ENCODE measurements at places on chromosomes 7 and 10.

- DNase-seq, result no peak
These were observed 108.4 kb upstream of the FAM3C start for GRCh38 chr7:121504482-121504881.

DNA sequence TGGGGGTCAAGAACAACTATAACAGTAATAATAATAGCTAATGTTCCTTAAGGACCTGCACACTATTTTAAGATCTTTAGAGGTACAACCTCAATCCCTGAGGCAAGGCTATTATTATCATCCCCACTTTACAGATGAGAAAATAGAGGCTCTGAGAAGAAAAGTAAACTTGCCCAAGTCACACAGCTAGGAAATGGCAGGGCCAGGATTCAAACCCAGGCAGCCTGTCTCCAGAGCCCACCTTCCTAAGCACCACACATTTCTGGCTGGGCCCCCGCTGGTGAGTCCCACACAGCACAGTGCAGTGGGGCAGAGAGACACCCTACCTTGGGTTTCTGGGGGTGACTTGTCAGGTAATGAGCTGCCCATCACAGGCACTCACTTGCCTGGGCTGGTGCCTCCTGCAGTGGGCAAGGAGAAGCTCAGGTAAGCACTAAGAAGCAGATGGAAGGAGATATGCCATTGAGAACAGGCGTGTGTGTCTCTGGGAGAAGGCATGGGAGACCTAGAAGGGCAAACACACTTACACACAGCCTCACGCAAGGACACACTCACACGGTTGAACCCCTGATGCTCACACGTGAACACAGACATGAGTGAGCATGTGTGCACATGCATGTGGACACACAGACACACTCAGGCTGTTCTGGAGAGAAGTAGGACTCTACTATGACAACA lies 104.4 kb upstream of the ZMIZ1 start:
- DNase-seq, result no peak

DNA sequence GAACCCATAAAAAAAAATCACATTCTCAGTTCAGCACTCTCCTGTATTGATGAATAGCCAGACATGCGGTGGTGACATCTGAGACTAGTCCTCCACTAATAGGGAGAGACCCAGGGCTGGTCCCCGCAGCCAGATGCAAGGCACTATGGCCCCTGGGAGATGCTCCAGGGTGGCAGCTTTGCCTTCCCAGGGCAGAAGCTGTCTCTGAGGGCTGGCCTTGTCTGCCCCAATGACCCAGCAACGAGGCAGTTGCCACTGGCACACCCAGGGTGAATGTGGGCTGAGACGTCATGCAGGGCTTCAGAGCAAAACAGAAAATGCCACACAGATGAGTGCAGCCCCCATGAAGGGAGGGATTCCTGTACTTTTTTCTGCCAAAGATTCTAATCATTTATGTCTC lies 50.1 kb upstream of the GDF10 start:
- no peak for DNase-seq

GRCh38 chr7:44264221-44264931 lies 61.0 kb downstream of the CAMK2B start:
- no peak for DNase-seq

DNA sequence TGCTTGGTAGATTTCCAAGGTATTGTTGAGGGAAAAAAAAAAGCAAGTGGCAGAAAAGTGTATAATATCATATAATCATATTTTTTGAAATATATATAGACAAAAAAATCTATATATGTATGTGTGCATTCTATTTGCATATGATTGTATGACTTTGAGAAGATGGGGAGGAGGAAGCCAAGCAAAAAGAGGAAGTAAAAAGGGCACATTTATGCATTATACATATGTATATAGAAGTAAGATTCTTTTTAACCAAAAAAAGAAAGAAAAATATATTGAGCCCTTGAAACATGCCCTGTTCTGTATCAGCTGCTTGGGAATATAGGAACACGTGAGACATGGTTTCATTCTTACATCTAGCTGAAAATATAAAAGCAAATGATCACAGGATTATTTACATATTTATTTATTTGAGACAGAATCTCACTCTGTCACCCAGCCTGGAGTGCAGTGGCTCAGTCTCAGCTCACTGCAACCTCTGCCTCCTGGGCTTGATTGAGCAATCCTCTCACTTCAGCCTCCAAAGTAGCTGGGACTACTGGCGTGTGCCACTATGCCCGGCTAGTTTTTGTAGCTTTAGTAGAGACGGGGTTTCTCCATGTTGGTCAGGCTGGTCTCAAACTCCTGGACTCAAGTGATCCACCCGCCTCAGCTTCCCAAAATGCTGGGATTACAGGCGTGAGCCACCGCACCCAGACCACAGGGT lies 18.0 kb upstream of the SLF2 start:
- no peak for DNase-seq

DNA sequence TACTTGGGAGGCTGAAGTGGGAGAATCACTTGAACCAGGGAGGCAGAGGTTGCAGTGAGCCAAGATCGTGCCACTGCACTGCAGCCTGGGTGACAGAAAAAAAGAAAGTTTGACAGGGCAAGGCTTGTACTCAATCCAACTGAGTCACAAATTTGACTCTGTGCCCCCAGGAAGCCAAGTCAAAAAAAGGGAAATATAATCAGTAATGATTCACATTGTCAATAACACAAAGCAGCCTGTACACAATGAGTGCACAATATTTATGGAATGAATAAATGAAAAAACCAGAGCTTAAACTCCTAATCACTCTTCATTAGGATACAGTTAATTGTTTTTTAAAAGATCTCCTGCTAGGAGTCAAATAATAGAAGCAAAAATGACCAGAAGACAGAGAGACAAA lies 6.4 kb downstream of the NAPEPLD start:
- DNase-seq, result no peak

GRCh38 chr7:34315032-34315431 lies 343.0 kb upstream of the NPSR1 start:
- DNase-seq, result no peak

DNA sequence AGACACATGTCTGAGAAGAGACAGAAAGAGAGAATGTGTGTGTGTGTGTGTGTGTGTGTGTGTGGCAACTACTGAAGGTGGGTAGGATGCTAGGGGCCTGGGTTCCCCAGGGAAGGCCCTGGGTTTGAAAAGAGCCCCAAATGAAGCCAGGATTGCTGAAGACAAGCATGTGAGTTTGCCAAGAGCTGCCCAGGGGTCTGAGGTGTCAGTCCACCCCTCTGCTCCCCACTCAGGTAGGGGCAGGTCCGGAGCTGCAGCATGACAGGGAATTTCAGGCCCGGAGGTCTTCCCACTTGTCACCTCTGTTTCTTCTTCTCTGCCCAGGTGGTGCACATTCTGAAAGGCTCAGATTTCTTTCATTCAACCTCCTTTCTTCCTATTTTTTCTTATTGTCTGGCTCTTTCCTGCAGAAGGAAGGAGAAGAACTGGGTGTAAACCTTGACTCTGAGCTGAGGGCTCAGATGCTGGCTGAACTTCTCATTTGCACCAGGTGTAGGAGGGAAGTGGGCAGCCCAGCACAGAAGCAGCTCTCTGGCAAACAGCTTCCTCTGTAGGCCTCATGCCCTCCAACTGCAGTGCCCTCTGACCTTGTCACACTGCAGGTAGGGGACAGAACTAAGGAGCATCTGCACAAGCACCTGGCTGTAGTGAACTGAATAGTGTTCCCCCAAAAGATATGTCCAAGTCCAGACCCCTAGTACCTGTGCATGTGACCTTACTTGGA lies 79.6 kb upstream of the LRRC4 start:
- no peak for DNase-seq

DNA sequence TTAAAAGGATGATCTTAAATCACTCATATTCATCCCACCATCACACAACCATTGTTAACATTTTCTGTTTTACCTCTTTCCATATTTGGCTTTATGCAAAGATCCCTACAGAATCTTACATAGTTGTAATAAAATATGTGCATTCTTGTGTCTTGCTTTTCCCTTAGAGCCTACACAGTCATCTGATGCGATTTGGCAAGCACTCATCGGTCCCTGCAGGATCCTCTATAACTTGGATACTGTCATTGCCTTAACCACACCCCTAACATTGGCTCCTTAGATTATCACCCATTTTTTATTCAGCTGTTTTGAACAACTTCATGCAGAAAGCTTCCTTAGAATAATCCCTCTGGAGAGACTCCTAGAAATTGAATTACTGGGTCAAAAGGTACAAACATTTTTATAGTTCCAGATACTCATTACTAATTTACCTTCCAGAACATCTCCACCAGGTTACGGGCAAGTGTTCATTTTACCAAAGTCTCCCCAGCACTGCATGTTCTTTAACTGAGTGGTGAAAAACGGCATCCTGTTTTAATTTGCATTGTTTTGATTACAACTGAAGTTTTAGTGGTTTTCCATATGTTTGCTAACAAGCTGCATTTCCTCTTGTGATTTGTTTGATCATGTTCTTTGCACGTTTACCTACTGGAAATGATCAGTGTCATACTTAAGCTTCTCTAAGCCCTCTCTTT lies 268.3 kb downstream of the GRID1 start:
- DNase-seq, result no peak

GRCh38 chr10:5817322-5818047 lies 4.3 kb upstream of the GDI2 start:
- no peak for DNase-seq

- no peak for DNase-seq
These were observed 9.3 kb downstream of the KCNH2 start for GRCh38 chr7:150968734-150969372.

GRCh38 chr7:12233175-12233574 lies 22.1 kb downstream of the TMEM106B start:
- DNase-seq, result no peak

DNA sequence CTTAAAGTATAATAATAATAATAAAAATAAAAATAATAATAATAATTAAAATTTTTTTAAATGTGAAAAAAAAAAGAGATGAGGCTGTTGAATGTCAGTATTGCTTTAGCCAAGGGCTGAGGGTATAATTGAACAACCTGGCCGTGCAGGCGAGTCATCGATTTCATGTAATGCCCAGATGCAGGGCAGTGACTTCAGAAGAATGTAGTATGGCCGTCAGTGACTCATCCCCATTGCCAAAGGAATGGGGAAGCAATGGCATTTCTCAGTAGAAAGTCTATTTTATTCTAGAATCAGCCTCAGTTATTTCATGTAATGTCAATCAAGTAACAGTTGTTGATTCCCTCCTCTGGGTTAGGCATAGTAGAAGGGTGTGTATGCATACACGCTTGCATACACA lies 516.4 kb downstream of the GLRX3 start:
- DNase-seq, result no peak

- DNase-seq, result no peak
These were observed 830.4 kb upstream of the COBL start for GRCh38 chr7:52146871-52147634.

- DNase-seq, result no peak
These were observed 122.5 kb downstream of the FAM53B start for GRCh38 chr10:124621637-124622036.

DNA sequence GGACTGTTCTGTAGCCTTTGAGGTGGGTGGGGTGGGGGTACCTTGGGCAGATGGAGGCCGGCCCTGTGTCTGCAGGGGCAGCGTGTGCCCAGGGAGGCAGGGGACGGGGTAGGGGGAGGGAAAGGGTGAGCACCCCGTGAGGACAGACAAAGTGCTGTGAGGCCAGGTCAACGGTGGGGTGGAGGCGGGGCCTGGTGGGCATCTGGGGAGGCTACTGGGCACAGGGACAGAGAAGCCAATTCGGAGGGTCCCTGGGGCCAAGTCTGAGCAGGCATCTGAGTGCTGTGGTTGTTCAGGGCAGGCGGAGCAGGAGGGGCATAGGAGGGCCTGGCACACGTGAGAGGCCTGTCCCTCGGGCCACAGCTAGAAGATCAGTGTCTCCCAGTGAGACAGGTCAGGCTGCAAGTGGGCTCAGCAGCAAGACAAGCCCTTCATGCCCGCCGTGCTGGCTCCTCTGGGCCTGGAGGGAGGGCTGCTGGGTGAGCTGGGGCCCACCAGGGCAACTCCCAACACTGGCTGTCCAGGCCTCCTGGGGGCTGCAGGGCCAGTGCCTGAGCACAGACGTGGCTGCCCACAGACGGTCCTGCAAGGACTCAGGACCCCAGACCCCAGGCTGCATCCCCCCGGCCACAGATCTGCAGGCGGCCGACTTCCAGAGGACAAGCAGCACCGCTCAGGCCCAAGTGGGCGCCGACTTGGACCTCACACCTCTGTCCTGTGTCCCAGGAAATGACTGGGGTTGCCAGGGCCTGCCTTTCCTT lies 26.4 kb upstream of the KNDC1 start:
- no peak for DNase-seq

- no peak for DNase-seq
These were observed 86.6 kb downstream of the LSMEM1 start for GRCh38 chr7:112567388-112567787.

- peak; percentile 68 for DNase-seq
These were observed 37.4 kb upstream of the EEPD1 start for GRCh38 chr7:36115448-36116321.

DNA sequence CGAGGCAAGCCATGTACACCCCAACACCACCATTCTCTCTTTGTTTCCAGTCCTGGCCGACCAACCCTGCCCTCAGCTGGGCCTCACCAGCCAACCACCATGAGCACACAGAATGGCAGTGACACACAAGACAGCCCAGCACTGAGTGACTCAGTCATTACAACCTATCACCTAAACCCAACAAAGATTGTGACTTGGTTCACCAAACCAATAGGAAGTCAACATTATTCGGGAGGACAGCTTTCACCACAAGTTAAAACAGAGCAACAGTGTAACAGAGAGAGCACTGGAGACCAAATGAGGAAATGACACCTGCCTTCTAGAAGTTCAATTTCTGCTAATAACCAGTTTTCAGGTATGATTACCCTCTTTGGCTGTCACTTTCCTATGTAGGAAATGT lies 72.1 kb downstream of the DNMBP start:
- no peak for DNase-seq

DNA sequence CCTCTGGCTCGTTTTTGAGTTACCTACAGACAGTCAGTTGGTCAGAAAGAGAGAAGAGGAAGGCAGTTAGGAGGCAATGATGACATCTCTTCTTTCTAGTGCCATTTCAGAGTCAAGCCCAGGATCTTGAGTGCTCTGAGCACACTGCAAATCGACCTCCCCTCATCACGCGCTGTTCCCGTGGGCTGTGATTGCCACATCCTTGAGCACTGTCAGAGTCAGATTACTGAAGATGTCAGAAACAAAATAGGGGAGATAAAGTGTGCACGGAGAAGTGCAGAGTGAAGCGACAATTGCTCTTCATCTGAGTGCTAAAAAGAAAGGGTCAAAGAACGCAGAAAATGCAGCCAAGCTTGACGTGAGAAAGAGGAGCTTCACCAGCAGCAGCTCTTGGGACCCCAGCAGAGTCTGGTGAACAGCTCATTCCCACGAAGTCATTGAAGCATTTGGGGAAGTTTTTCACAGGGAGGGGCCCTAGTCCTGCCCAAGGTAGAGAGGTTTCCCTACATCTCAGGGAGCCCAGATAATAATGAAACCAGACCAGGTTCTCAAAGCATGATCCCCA lies 661.7 kb upstream of the AUTS2 start:
- DNase-seq, result no peak

GRCh38 chr7:55517191-55517633 lies 55.1 kb downstream of the VOPP1 start:
- no peak for DNase-seq

- no peak for DNase-seq
These were observed 74.3 kb upstream of the CSTF2T start for GRCh38 chr10:51773681-51774080.

- DNase-seq, result no peak
These were observed 2.9 kb upstream of the NKX6-2 start for GRCh38 chr10:132788831-132789219.

Measured in stimulated activated CD4-positive, alpha-beta T cell treated with anti-CD3 and anti-CD28 coated beads, Interleukin-12 subunit alpha, Interleukin-12 subunit beta, amount 100 ng/mL, for 24 hours (primary cell).